ENCODE measurements at places on chromosomes 13 and 19. TPM values are rescaled to one million over a fixed set of nuclear protein-coding genes. Genes with fewer than 3 reads are reported as not detected.

Gene KANK2
- total RNA-seq: 296 TPM

GRCh38 chr19:23992348-23992747 lies 77.7 kb downstream of the ZNF726 start:
- DNase-seq: no peak

DNA sequence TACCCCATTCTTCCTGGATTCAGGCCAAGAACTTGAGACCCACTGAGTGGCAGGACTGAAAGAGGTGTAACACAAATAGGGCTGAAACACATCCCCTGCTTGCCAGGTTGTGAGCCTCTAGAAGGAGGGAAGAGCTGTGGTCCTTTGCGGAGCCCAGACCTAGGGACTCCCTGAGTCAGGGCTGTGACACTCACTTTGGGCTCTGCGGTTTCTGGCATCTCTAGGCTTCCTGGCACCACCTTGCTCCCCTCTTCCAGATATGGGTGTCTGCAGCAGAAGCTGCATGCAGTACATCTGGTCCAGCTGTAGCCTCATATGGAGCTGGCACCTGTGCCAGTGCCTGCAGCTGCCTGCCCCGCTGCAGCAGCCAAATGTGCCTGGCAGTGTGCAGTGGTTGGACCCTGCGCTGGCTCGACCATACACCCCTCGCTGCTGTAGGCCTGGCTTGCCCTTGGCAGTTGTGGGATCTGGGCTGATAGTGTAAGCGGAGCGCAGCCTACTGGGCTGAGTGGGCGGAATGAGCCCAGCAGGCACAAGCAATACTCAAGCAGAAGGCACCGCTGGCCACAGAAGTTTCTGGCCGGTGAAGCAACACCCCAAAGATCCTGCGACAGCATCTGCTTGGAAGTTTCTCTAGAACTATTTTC lies 290.4 kb downstream of the SLITRK6 start:
- DNase-seq: no peak

DNA sequence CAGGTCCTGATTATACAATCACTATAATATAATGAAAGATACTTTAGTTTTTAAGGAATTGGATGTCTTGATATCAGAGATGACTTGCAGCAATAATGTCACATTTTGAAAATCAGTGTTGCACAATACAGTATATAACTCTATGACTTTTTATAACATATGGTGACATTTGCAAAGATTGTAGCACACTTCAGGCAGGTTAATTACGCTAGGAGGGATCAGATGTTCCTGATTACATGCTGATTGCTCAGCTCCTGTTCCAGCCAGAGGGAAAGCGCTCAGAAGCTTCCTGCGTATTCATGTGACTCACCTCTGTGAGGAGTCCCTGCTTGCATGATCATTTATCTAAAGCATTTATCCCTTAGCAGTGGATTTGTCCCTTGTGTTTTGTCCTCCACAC lies 265.6 kb downstream of the GPC5 start:
- DNase-seq: no peak

- DNase-seq: no peak
These were observed 72.3 kb downstream of the C1QTNF9 start for GRCh38 chr13:24381541-24382265.

Gene RNF17
- 0.13 TPM for total RNA-seq

Gene DACT3
- total RNA-seq: 16.4 TPM

Gene PCID2
- 49.0 TPM for total RNA-seq

DNA sequence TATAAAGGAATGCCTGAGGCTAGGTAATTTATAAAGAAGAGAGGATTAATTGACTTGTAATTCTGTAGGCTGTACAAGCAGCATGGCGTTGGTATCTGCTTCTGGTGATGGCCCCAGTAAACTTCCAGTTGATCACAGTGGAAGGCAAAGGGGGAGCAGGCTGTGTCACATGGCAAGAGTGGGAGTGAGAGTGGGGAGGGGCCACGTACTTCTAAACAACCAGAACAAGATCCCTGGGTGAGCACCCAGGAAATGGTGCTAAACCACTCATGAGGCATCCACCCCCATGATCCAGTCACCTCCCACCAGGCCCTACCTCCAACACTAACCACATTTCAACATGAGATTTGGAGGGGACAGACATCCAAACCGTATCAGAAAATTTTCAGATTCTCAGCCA lies 3.0 kb upstream of the RNF113B start:
- no peak for DNase-seq

DNA sequence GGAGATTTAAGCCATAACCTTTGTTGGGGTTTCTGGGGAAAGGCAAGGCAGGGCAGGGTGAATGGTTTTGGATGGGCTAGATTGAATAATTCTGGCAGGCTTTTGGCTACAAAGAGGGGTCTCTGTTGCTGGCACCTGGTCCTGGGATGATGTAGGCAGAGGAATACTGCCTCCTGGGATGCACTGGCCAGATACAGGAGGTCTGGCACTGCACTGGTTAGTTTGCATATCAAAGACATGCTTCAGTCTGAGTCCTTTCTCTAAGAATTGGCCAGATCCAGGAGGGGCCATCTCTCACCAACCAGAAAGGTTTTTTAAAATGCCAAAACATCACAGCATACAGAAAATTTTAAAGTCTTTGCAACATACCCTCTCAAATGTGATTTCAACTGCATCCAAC lies 8.0 kb upstream of the MEDAG start:
- DNase-seq: no peak

DNA sequence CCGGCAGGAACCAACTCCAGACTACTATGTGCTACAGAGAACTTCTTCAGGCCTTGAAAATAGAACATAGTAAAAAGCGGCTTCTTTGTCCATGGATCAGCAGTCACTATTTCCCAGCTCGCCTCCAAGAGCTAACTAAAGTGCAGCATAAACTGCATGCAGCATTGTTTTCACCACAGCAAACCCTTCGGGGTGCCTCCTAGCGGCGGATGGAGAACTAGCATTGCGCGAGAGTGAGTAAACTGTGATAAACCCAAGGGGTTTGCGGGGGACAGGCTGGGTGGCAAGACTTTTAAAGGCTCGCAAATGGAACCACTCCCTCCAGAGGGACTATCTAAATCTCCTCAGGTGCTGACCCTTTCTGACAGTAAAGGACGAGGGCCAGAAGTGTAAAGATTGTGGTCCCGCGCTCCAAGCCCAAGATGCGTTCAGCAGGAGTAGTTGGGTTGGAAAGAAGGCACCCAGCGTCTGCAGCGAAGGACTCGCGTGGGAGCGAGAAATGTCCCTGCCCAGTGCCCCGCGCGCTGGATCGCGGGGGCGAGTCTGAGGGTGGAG lies 21.5 kb upstream of the SGCG start:
- no peak for DNase-seq

Gene PCDH20
- 3.5 TPM for total RNA-seq

DNA sequence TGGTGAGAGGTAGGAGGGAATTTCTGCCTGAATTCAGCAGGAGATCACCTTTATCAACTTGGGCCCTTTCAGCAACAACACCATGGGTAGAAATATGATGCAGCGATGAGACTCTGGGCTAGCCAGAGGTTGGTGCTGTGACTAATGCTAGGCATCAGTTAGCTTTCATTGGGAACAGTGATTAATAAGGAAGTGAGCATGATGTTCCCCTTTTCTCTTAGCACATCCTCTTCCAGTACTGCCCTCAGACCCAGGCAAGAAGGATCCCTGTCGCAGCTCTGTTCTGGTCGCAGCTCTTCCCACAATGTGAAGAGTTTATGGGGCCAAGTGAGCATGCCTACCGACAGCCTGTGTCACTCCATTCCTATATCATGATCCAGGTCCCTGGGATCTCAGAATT lies 100.5 kb downstream of the FLT1 start:
- DNase-seq: no peak

GRCh38 chr13:101795025-101795424 lies 342.6 kb downstream of the ITGBL1 start:
- DNase-seq: no peak

GRCh38 chr13:39547108-39547507 lies 55.9 kb downstream of the LHFPL6 start:
- no peak for DNase-seq

Gene KLHL1
- total RNA-seq: not detected

DNA sequence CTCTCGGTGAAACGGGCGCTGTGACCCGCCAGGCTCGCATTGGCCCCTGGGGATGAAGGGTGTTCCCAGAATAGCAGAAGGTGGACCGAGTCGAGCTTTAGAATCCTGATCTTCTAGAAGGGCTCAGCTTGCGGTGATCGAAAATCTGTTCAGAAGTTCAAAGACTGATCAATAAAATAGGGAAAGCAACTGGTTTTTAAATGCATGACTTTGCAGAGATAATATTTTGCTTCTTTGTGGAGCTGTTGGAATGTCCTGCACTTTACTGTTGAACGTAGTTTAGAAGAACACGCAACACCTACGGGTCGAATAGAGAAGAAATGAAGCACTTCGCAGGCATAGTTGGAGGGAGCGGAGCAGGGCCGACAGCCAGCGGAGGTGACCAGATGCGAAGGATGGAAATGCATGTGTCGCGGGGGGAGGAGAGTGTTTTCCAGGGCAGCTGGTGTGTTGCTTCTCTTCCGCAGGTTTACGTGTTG lies 766 bp downstream of the CEBPG start:
- DNase-seq: no peak

Gene CEACAM16
- not detected for total RNA-seq

Gene HSPBP1
- 30.6 TPM for total RNA-seq

DNA sequence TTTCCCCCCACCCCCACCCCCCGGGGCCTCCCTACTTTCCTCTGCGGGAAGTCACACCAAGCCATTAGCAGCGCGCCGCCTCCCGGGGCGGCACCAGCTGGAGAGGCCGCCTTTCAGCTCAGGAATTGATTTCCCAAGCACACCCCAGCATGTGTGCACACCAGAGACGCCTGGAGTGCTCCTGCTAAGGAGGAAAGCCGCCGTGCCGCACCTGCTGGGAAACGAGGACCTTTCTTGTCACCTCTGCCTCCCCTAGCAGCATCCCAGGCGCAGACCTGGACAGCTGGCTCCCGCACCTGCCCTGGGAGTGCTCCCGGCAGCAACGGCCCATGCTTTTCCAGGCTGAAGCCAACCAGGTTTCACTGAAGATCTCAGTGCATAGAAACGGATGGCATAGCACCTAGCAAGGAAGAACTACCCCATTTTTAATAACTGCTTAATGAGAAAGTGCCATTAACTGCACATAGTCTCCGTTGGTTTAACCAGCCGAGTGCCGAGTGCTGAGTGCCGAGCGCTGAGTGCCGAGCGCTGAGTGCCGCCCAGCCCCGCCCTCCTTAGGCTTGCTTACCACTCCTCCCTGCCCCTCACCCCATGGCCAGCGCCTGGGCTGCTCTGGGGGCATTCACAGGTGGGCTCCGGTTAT lies 165.0 kb downstream of the USP12 start:
- DNase-seq: no peak

GRCh38 chr19:16581971-16582343 lies 9.7 kb upstream of the SLC35E1 start:
- no peak for DNase-seq

DNA sequence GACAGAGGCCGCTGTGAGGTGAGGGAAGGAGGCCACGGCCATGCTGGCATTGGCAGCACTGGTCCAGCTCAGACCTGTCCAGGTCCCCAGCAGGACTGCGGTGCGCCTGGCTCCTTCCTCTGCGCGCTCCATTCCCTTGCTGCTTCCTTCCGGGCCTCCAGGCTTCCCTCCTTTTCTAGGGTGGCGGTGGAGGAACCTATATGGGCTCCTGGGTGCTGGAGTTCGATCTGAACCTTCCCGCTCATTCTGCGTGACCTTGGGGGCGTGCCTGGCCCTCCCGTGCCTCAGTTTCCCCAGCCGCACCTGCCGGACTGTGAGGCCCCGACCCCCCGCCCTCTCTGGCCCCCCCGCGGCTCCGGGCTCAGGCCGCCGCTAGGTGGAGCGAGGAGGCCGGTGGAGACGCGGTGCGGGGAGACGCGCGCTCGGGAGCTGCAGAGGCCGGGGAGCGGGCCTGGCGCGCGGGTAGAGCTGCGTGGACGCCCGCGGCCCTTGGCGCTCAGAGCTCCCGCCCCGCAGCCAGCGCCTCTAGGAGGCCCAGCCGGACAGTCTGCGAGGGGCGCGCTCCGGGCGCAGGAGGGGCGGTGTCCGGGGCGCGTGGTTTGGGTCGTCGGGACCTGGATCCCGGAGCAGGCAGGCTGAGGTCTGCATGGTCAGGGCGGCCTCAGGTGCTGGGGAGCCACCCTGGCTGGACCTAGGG lies 29.9 kb downstream of the EFNA2 start:
- peak; percentile 67 for DNase-seq

Gene KLK5
- not detected for total RNA-seq

Gene MBD3L3
- total RNA-seq: not detected

Gene KLK15
- total RNA-seq: not detected

Gene ZNF610
- total RNA-seq: 3.2 TPM

GRCh38 chr19:53868892-53869804 lies 1.5 kb downstream of the MYADM start:
- DNase-seq: peak; percentile 95

DNA sequence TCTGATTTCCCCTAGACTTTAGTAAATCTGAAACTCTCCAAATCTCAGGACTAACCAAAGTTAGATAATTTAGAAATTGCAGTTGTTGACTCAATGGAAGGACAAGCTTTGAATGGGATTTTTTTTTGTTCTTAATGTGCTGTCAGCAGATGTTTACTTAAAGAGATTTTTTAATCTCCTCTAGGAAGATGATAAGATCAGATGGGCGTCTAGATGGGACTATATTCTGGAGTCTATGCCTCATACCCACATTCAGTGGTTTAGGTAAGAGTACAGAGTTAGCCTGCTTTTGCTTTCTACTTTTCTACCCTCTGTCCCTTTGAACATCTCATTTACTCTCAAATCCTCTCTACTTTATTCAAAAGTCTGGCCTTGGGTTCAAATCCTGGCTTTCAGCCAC lies 39.3 kb downstream of the TM9SF2 start:
- no peak for DNase-seq

Gene CCDC194
- total RNA-seq: 0.53 TPM

- DNase-seq: no peak
These were observed 15.5 kb downstream of the NCLN start for GRCh38 chr19:3201072-3201700.

Gene OR10H1
- not detected for total RNA-seq

Gene MUC16
- total RNA-seq: not detected

- DNase-seq: no peak
These were observed 13.9 kb downstream of the C3 start for GRCh38 chr19:6706633-6706958.

Gene CASP14
- not detected for total RNA-seq

GRCh38 chr19:42563352-42564210 lies 31.1 kb downstream of the CEACAM8 start:
- no peak for DNase-seq

Gene RUBCNL
- total RNA-seq: 0.56 TPM

DNA sequence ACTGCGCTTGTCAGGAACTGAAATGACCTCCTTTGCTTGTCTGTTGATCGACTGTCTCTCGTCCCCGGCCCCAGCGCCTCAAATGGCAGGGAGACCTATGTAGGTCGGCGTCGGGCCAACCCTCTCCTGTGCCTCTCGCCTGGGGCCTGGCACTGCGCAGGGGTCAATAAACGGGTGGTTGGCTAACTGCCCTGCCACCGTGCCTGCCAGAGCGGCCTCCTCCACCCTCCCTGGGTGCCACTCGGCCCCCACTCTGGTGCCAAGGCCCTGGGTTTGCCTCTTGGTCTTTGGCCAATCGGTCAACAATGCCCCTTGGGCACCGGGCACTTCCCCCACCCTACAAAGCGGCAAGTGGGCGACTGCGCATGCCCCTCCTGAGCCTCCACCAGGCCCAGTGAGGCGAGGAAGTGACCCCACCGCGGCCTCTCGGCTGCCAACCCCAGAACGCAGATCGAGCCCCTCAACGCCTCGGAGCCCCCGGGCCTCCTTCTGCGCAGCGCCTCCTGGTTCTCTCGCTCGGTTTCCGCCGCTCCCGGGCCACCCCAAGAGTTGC lies 1.1 kb downstream of the KEAP1 start:
- peak; percentile 76 for DNase-seq

GRCh38 chr19:9808855-9809824 lies 9.7 kb downstream of the FBXL12 start:
- DNase-seq: no peak
